ENCODE measurements at places on chromosomes 4 and X.

GRCh38 chr4:37400241-37400881 lies 155.8 kb downstream of the NWD2 start:
- DNase-seq, result no peak

GRCh38 chr4:76982638-76983584 lies 33.4 kb downstream of the SEPTIN11 start:
- no peak for DNase-seq

GRCh38 chr4:57320217-57320616 lies 210.0 kb upstream of the IGFBP7 start:
- no peak for DNase-seq

DNA sequence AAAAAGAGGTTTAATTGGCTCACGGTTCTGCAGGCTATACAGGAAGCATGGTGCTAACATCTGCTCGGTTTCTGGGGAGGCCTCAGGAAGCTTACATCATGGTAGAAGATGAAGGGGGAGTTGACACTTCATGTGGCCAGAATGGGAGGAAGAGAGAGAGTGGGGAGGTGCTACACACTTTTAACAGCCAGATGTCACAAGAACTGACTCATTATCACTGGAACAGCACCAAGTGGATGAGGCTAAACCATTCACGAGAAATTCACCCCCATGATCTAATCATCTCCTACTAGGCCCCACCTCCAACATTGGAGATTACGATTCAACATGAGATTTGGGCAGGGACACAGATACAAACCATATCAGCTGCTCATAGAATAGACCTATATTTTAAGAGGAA lies 255.8 kb downstream of the OPHN1 start:
- DNase-seq, result no peak

DNA sequence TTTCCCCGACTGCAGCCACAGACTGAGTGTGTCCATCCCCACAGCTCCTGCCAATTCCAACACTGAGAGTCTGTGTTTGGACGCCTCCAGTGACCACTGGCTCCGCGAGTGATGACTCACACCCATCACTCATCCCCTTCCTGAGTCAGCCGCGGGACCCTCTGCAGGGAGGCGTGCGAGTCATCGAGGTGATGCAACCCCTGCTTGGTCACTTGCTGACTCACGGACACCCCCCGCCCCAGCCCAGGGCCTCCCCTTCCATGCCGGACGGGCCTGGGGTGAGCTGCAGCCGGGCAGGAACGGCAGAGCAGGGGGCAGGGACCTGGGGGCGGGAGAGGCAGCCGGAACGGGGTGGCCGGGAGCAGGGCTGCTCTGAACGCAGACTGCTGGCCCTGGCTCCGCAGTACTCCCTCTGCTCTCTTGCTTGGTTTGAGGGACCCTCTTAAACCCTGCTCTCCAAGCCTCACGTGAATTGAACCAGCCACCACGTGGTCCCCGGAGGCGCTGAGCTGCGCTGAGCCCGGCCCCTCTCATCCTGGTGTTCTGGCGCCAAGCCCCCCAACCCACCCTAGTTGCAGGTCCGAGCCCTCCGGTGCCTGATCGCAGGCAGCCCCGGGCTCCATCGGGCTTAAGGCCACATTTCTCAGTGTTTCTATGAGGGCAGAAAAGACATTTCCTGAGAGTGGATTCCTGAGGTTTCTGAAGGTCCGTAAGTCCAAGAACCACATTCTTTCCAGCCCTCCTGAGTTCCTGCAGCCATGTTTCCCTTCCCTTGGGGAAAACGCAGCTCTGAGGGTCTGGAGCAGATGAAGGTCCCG lies 32.4 kb downstream of the FGFRL1 start:
- DNase-seq, result no peak

GRCh38 chr4:102352781-102353180 lies 7.5 kb upstream of the SLC39A8 start:
- no peak for DNase-seq

DNA sequence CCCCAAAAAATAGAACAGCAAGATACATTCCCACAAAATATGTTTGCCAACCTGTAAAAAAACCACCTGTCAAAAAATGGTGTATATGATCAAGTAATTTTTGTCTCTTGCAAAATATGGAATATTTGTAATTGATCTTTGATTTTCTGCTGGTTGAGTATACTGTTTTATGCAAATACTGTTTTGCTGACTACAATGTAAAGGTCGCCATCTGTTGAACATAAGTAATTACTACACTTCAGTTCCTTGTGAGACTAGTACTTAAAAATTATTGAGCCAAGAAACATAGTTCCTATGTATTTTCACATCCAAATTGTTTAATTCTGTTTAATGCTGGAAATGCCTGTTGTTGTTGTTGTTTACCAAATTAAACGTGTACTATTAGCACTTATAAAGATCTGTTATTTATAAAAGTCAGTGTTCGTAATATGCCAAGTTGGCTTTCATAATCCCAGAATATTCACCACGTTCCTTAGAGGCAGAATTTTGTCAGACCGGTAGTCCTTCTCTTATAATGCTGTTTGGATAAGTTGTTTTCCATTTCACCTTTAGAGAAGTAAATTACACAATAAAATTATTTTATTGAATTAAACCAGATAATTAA lies 144.2 kb downstream of the PDLIM5 start:
- DNase-seq, result peak; percentile 36

DNA sequence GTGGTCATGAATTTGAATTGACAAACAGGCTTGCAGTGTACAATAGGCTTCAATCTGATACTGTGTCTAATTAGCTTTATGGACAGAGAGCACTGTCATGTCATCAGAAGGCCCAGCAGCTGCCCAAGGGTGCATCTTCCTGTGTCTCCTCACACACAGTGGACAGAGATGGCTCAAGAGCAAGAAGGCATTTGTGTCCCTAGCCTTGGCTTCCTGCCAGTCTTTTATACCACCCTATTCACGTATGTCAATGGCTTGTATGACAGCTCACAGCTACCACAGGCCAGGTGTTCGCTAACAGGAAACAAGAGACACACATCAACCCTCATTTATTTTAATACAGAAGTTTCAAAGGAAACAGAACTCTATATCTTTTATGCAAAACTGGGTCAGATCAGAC lies 874.0 kb upstream of the AGA start:
- DNase-seq, result no peak

DNA sequence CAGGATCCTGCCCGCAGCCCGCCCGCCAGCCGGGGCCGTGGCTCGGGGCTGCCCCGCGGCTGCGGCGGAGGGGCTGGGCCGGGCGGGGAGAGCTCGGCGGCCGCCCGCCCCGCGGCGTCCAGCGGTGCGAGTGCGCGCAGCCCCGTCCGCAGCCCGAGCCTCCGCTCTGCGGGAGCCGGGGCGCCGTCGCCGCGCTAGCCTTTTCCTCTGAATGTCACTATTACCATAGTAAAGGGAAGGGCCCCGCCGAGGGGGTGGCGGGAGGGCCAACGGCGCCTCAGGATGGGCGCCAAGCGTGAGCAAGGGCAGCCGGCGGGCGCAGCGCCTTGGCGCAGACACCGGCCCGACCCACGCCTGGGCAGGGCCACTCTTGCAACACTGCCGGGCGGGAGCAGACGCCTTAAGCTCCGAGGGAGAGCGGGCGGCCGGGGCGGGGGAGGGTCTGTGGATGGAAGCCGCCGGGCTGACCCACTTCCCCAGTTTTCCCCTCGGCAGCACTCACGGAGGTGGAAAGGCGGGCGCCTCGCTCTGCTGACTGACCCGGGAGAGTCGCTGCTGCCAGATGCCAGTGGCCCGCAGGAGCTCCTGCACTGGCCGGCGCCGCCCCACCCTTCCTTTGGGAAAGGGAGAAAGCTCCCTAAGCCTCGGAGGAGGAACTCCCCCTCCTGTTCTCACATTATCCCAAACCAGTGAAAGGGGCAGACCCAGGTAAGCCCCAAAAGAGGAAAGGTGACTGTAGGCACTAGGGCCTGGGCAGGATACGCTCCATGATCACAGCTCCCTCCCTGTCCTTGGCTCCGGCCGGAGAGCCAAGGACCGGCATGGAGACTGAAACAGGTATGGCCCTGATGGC lies 329.4 kb downstream of the HNRNPD start:
- DNase-seq, result peak; percentile 42

- DNase-seq, result no peak
Observed at GRCh38 chrX:43909141-43909540, 26.9 kb upstream of the MAOB start.

GRCh38 chr4:37597034-37597433 lies 89.1 kb downstream of the RELL1 start:
- no peak for DNase-seq

DNA sequence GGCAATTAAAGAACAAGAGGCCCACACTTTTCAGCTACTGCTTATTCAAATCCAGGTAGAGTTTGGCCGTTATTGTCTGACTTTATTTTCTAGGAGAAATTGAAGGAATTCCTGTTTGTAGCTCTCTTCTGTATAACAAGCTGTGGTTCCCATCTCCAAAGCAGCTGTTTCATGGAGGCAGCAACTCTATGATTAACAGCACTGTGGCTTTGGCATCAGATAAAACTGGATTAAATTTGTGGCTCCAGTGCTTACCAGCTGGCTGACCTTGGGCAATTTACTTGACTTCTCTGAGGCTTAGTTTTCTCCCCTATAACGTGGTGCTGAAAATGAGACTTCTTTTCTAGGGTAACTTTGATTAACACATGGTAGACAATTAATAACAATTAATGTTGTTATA lies 28.1 kb downstream of the SLC30A9 start:
- DNase-seq, result no peak

DNA sequence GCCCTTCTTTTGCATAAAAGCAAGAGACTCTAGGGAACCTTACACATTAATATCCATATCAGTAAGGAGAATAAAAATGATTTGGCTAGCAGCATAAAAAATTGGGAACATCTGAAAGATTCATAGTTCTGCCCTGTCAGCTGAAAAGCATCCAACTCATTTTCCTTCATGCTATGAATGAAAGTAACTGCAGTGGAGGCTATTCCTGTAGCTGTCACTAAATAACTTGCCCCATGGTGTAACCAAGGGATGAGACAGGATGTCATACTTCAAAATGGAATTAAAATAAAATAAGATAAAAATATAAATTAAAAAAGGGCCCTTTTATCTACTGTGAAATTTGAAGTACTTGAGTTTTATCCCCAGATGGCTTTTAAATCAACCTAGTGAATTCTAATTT lies 878.8 kb downstream of the C4orf33 start:
- DNase-seq, result no peak

- no peak for DNase-seq
Observed at GRCh38 chr4:21901281-21901680, 47.3 kb downstream of the KCNIP4 start.

DNA sequence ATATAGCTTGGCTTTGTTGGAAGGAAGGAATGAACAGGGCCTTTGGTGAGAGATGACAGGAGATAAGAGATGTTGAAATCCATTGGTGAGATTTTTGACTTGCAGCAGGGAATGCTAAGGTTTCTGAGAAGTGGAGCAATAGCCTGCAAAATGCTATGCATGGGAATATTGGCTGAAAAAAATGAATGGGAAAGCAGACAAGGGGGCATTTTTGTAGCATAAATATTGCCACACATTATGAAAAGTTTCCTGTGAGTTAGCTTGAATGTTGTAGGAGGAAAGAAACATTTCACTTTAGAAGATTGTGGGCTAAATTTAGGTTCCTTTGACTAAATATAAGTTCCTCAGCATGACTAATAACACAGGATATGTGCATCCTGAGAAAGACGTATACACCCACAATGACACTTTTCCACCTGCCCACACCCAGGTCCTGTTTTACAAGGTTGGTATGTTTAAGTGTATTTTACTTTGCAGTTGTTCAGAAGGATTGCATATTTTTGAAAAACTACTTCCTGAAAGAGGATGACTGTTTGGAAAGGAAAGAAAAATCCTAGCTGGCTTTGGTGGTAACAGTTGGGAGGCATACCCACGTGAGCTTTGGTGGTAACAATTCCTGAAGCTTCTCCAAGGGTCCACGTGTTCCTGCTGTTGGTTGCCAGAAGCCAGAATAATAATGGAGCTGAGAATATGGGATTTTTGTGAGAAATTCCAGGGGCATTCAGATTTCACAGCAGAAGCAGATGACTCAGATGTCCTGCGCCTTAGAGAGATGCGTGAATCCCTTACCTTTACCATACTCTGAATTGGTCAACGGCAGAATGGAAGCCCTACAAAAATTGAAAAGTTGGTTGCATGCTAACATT lies 28.5 kb downstream of the PHEX start:
- DNase-seq, result no peak

Data from NCI-H2029 treated with DMSO at 0.1 percent for 48 hours (cell line).